Foreskin keratinocyte (primary cell): ENCODE measurements at places on chromosomes 4 and X.

DNA sequence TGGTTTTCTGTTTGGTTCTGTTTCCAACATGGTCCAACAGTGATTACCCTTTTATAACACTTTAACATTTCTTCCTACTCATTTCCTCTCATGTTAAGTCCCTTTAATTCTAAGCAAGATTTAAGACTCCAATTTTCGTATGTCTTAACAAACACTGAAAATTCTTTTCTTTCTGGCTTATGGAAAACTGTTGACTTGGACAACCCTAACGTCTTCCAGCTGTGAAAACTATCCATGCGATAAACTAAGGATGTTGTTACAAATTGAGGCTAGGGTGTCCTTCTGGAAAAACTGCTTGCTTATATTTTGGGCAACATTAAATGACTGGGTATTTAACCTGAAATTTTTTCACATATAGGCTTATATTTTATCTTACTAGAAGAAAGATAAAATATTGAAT, 33.9 kb upstream of the RTL3 start:
- DNase-seq: no peak

GRCh38 chrX:132692066-132692465, 203.2 kb upstream of the MBNL3 start:
- DNase-seq: no peak

GRCh38 chrX:123188081-123188480, 4.0 kb downstream of the GRIA3 start:
- DNase-seq: no peak

GRCh38 chr4:146244496-146244895, 30.2 kb downstream of the REELD1 start:
- no peak for DNase-seq

DNA sequence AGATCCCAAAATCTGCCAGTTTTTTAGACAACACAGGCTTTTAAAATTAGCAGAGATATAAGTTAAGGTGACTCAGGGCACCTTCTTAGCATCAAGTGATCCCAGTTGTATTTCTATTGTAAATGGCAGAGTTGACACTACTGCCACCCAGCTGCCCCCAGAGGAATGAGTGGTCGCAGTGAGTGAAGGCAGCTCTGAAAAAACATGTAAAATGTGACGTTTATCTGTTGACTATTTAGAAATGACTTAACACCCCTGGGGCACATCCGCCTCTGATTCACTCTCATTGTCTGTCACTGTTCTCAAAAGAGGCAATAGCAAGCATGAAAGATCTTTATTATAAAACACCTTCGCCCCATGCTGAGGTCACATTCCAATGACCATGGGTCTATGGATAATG, 592.4 kb downstream of the ACTRT1 start:
- no peak for DNase-seq

GRCh38 chr4:32932156-32932555, 2212.0 kb downstream of the PCDH7 start:
- no peak for DNase-seq

DNA sequence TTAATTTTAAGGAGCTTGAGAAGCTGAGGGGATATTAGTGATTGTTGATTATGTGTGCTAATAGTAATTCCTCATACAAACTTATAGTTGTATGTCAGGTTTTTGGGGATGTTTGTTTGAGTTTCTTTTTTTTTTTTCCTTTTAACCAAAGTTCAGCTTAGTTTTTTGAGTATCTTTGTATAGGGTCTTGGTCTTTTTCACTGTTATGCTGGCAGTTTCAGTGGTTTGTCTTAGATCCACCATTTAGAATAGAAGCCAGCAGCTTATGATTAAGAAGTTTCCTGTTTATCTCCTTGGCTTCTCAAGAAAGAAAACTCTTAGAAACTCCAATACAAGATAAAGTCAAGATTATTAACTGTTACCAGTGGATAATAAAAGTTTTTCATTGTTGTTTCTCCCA, 16.1 kb downstream of the CPEB2 start:
- DNase-seq: no peak

- peak; percentile 60 for DNase-seq
These were observed 2234.4 kb downstream of the ARAP2 start for GRCh38 chr4:34009951-34010350.

- DNase-seq: no peak
These were observed 48.9 kb upstream of the TEX13A start for GRCh38 chrX:105269386-105269785.
